ENCODE measurements at places on chromosomes 1 and 21. TPM values are rescaled to one million over a fixed set of nuclear protein-coding genes. Genes with fewer than 3 reads are reported as not detected.

DNALI1 gene
- total RNA-seq = 7.9 TPM

OR10K1 gene
- not detected for total RNA-seq

ZMYM4 gene
- total RNA-seq = 19.3 TPM

CLCA4 gene
- total RNA-seq = not detected

AKR7A3 gene
- total RNA-seq = 0.59 TPM

MAB21L3 gene
- total RNA-seq = not detected

HPDL gene
- total RNA-seq = 7.1 TPM

FNBP1L gene
- total RNA-seq = 8.0 TPM

MAPKAPK2 gene
- total RNA-seq = 39.5 TPM

DFFA gene
- 31.8 TPM for total RNA-seq

GREM2 gene
- under 0.01 TPM for total RNA-seq

GJA4 gene
- not detected for total RNA-seq

GJA5 gene
- not detected for total RNA-seq

OTUD3 gene
- total RNA-seq = 1.6 TPM

MTARC1 gene
- 1.7 TPM for total RNA-seq

CCDC28B gene
- 16.0 TPM for total RNA-seq

ATF3 gene
- total RNA-seq = 4.3 TPM

RGS18 gene
- not detected for total RNA-seq

IVL gene
- not detected for total RNA-seq

SLC44A5 gene
- total RNA-seq = not detected

KRTAP13-2 gene
- total RNA-seq = not detected

NUP210L gene
- total RNA-seq = not detected

SLC5A9 gene
- total RNA-seq = not detected

DIRAS3 gene
- total RNA-seq = 3.2 TPM

RPE65 gene
- total RNA-seq = not detected

SYT14 gene
- under 0.01 TPM for total RNA-seq

S100A12 gene
- total RNA-seq = not detected

RNU1-2 gene
- total RNA-seq = not detected

NBPF26 gene
- total RNA-seq = 6.2 TPM

SPATA46 gene
- total RNA-seq = not detected

SFN gene
- total RNA-seq = 1.2 TPM

KRTAP10-10 gene
- total RNA-seq = not detected

RGSL1 gene
- total RNA-seq = not detected

OR2AJ1 gene
- not detected for total RNA-seq

DIO1 gene
- not detected for total RNA-seq

KIF14 gene
- total RNA-seq = 10.0 TPM

RNF187 gene
- 31.4 TPM for total RNA-seq

GCSAML gene
- total RNA-seq = not detected

HPCA gene
- total RNA-seq = 0.15 TPM

CA14 gene
- total RNA-seq = not detected

RRAGC gene
- 5.2 TPM for total RNA-seq

ADAMTS5 gene
- 0.45 TPM for total RNA-seq

MCOLN3 gene
- under 0.01 TPM for total RNA-seq

IQGAP3 gene
- 48.9 TPM for total RNA-seq

KAZN gene
- 2.7 TPM for total RNA-seq

ZFP69B gene
- total RNA-seq = 2.5 TPM

CCDC27 gene
- not detected for total RNA-seq

PLXNA2 gene
- total RNA-seq = 5.5 TPM

GBP5 gene
- not detected for total RNA-seq

PTCH2 gene
- total RNA-seq = under 0.01 TPM

OVAAL gene
- not detected for total RNA-seq

IL23R gene
- total RNA-seq = not detected

CCDC185 gene
- total RNA-seq = not detected

CYYR1 gene
- total RNA-seq = 3.9 TPM

KRTAP7-1 gene
- total RNA-seq = not detected

VHLL gene
- total RNA-seq = not detected

TIE1 gene
- 1.2 TPM for total RNA-seq

Measured in bronchus fibroblast of lung (primary cell).